D721Med (cell line): ENCODE measurements at places on chromosomes 4 and X.

GRCh38 chrX:72208126-72208800 is 26.7 kb downstream of the PIN4 start:
- DNase-seq, result no peak

GRCh38 chr4:187006189-187006618 is 282.5 kb upstream of the FAT1 start:
- no peak for DNase-seq

GRCh38 chr4:112276113-112276512 is 9.6 kb downstream of the TIFA start:
- no peak for DNase-seq

DNA sequence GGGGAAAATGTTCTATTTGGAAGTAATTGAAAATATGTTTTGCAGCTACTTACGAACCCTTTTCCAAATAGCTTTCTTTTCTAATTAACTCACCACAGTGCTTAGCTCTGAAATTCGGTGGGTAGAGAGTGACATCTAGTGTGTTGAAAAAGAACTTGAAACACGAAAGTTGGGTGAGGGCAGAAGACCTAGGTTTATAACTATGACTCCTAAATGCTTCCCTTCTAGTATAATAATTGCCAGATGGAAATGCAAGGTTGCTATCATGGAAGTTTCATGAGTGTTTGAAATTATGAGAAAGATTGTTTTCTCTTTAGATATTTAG is 77.3 kb upstream of the NOCT start:
- no peak for DNase-seq

GRCh38 chr4:7593646-7594412 is 159.1 kb upstream of the PSAPL1 start:
- no peak for DNase-seq

DNA sequence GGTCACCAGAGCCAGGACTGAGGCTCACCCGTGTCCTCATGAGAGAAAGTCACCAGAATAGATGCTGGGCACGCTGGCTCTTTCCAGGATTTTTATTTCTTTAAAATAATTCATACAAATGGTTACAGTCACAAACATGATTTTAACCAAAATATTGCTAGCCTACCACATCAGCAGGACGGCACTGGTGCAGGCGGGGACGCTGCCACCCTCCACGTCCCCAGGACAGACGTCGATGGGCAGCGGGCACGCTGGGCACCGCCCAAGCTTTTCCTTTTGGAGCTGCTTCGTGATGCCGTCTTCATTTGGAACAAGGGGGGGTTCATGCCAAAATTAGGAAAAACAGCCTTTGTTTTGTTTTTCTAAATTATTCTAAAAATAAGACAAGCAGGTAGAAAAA is 37.6 kb downstream of the CTBP1 start:
- no peak for DNase-seq

- no peak for DNase-seq
Measured at GRCh38 chrX:115650916-115651315, 89.9 kb downstream of the PLS3 start.

DNA sequence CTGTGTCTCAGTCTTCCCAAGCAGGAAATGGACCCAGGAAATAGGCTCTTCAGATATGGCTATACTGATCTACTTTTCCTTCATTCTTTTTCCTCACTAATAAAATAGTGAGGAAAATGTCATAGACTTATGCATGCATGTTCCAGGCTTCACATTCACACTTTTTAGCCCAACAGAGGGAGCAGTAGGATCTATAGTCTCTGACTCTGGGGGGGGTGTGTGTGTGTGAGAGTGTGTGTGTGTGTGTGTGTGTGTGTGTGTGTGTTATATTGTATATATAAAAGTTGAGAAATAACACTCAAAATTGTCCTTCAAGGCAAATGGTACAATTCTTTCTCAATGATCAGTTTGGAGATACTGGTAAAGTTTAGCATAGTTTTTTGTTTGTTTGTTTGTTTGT is 297.2 kb upstream of the GALNT7 start:
- DNase-seq, result no peak

DNA sequence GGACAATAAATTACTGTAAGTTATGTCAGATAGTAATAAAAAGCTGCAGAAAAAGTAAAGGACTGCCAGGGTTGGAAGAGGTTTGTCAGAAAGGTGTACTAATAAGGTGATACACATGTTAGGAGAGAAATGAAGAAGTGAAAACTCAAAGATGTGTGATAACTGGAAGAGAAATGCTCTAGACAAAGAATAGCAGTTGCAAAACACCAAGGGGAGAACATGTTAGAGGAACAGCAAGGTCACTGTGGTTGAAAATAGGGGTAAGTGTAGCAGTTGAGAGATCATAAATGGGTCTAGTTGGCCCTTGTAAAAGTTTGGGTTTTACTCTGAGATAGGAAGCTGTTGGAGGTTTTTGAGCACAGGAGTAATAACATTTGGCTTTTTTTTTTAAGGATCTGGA is 46.9 kb downstream of the HSPA4L start:
- DNase-seq, result no peak

DNA sequence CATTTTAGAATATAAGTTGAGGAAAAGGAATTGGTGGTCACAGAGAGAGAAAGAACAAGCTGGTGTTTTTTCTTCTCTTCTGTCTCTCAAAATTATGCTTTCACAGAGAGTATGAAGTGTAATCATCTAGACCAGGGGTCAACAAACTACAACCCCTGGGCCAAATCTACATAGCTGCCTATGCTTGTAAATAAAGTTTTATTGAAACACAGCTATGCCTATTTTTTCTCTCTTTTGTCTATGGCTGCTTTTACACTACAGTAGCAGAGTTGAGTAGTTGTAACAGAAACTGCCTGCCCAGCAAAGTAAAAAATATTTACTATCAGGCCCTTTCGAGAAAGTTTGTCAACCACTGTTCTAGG is 6.7 kb upstream of the FAM9C start:
- no peak for DNase-seq

DNA sequence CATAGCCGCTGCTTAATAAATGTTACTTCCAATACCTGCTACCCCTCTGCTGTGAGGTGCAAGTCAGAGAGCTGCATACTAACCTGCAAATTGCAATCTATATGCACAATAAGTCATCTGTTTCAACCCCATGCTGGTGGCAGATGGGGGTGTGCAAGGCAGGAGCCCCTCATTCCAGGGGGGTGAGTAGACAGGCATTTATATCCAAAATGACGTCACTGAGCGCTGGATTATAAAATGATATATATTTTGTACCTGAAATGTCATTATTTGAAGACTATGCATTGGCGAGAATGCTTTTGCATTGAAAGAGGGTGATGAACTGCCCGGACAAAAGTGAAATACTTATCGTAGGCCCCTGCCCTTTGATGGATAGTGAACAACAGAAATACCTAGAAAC is 24.7 kb downstream of the RBMX2 start:
- no peak for DNase-seq

GRCh38 chr4:13980317-13981310 is 353.1 kb upstream of the BOD1L1 start:
- no peak for DNase-seq

- DNase-seq, result no peak
Measured at GRCh38 chrX:34893741-34894140, 48.9 kb upstream of the FAM47B start.

- no peak for DNase-seq
Measured at GRCh38 chrX:27039332-27039731, 423.8 kb downstream of the PPP4R3C start.

DNA sequence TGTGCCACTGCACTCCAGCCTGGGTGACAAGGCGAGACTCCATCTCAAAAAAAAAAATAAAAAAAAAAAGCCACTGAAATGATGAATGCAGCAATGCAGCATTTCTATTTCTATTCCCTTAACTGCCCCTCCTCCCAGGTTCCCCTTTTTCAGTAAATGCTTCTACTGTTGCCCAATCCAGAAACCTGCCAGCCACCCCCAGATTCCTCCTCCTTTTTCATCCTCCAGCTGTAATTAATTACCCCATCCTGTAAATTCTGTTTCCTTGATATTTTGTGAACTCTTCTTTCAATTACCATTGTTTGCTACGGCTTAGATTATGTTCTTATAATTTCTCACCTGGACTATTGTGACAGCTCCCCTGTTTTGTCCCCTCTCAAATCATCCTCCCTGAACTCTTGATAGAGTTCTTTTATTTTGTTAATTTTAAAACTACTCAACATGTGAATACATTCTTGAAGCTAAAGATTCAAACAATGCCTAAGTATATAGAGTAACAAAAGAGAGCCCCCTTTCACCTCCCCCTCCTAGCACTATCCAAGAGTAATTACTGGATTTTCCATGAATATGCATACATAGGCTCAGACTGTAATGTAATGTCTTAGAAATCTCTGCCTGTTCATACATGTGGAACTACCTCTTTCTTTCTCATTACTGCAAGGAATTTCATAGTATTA is 140.6 kb upstream of the GPC4 start:
- DNase-seq, result no peak

DNA sequence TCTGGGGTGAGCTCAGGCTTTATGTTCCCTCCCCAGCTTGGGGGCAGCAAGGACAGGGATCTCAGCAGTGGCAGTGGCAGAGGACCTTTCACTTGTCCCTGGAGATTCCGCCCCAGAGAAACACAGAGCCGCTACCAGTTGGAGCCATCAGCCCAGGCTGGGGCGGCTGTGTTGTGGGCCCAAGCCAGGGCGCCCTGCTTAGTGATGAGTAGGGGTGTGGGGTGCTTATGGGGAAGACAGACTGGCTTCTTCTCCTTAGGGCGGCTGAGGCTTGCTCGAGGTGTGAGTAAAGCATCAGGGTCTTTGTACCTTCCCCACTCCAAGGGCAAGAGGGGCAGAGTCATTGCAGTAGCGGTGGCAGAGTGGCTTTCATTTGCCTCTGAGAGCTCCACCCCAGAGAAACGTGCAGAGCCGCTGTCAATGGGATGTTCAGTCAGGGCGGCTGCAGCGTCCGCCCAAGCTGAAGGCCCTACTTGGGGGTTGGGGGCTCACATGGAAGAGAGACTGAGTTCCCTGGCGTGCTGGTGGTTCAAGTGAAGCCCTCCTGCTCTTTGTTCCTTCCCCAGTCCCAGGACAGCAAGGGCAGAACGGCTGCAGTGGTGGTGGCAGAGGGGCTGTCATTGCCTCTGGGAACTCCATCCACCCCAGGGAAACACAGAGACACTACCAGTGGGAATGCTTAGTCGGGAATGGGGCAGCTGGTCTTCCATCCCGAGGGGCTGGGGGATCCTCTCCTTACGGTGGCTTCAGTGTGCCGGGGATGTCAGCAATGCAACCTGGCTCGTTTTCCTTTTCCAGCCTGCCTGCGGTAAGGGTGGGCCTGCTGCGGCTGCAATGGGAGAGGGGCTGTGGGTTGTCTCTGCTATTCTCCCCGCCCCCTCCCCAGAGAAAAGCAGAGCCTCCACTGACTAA is 2142.5 kb upstream of the TENM3 start:
- DNase-seq, result no peak
